Esophagus mucosa (tissue), 1 donor: ENCODE measurements at places on chromosomes 1 and 21. TPM values are rescaled to one million over a fixed set of nuclear protein-coding genes. Genes with fewer than 3 reads are reported as not detected.

The KRTAP24-1 gene
- not detected for total RNA-seq

The TDRD5 gene
- total RNA-seq = not detected

The LZIC gene
- 24.6 TPM for total RNA-seq

The HSPA6 gene
- total RNA-seq = 1.4 TPM

The AMY1A gene
- not detected for total RNA-seq

The C1orf226 gene
- total RNA-seq = 4.8 TPM

The KCND3 gene
- 1.7 TPM for total RNA-seq

GRCh38 chr1:205921570-205921909, 21.7 kb downstream of the SLC26A9 start:
- no peak for ATAC-seq

DNA sequence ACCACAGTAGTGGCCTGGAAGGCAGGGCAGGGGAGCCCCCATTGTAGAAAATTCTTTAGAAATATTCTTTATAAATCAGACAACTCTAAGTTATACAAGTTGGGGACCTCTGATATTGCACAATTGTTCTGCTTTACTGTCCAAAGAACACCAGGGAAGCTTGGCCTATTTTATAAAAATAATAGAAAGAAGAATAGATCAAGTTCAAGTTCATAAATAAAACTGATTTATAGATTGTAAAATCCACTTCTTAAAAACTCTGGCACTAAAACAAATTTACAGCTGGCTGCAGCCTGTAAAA, 55.0 kb upstream of the GALNT2 start:
- no peak for ATAC-seq

GRCh38 chr1:67558449-67559193, 126.4 kb upstream of the GADD45A start:
- ATAC-seq = no peak

DNA sequence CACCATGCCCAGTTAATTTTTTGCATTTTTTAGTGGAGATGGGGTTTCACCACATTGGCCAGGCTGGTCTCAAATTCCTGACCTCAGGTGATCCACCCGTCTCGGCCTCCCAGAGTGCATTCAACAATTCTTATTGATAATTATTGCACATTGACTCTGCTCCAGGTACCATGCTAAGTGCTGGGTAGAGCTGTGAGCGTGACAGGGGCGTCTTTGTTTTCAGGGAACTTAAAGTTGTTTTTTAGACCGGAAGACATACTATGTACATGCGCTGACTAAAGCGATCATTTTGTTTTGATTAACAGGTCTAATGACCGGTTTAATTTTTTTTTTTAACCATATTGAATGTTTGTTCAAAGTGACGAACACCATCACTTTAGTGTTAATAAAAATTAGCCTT, 4.0 kb downstream of the CD247 start:
- ATAC-seq = no peak

DNA sequence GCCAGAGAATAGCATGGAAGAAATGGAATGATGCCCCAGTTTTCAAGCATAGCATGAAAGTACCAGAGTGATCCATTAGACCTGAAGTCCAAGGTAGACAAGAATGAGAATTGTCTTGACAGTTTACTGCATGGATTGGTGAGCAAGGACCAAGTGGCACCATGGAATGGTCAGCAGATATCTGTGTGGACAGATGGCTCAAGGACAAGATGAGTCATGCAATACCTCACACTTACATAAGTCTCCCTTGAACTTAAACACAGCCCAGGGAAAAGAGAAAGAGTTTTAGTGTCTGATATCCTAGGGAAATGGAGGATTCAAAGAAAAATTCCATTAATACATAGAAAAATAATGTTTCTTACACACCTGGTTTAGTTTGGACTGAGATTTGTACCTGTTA, 195.2 kb downstream of the MRPL39 start:
- ATAC-seq = no peak

DNA sequence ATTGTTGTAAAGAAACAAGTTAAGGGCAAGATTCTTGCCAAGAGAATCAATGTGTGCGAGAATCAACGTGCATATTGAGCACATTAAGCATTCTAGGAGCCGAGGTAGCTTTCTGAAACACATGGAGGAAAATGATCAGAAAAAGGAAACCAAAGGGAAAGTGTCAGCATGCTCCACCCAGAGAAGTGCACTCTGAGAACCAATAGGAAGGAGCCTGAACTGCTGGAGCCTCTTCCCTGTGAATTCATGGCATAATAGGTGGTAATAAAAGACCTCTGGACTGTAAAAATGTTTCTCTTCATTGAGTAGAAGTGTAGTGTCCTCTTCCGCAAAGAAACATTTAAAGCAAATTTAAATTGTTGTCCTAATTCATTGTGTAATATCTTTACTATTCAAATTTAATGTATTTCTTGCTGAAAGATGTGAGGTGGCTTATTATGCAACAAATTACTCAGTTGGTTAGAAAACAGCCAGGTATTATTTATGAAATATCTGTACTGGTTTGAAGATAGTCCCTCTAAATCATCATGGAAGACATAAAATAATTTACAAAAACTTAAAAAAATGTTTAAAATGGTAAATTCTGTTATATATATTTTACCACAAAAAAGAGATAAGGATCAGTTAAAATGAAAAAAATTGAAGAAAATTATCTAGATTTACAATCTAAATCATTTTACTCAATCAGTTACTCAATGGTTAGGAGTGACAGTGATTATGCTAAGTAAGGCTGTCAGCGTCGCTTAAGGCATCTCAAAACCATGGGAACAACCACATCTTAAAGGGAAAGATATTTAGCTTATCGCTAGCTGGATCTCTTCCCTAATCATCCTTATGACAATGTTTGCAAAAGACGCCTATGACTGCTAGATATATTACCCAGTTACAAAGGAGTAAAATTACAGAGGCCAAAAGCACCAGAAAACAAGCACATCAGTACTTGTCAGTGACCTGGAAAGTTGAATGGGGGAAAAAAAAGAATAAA, 31.3 kb downstream of the NVL start:
- no peak for ATAC-seq

DNA sequence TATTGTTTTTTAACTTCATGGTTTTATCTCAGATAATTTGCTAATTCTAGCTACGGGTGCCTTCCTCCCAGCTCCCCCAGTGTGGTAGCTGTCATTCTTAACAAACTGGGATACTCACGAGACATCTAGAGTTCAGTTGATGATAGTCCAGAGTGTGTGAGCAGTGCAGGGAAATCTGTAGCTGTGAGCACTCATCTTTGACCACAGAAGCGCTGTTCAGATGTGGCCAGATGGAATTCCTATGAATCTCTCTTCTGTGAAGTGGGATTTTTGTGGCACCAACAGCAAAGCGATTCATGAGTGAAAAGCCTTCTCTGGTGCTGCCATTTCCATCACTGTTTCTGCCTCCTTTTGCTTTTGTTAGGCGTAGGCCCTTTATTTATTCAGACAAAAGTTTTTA, 125.1 kb downstream of the NFIA start:
- ATAC-seq = no peak

- ATAC-seq = peak; percentile 43
Measured at GRCh38 chr1:62175568-62176179, 19.0 kb upstream of the L1TD1 start.
